Nucleus accumbens (tissue), 56 donors: ENCODE measurements at places on chromosomes 1 and 21.

GRCh38 chr1:188769181-188769580 lies 1708.5 kb downstream of the BRINP3 start:
- no peak for DNase-seq

DNA sequence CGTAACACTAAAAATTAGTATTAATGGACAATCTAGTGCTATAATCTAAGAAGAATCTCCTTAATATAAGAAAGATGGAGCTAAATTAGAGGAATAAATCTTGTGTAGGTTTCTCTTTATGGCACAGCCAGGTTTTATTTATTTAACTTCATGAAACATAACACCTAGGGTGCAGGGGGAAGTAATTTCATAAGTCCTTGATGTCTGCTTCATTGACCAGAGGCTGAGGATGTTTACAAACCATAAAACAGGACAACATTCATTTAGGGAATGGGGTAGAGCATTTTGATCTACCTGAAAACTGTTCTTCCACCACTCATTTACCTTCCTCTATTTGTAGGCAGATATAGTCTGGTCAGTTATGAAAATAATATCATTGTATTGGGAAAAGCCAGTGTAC lies 95.5 kb downstream of the NGF start:
- DNase-seq = no peak

GRCh38 chr1:19009126-19009881 lies 52.8 kb upstream of the IFFO2 start:
- DNase-seq = no peak

GRCh38 chr1:205199090-205199930 lies 12.2 kb downstream of the DSTYK start:
- DNase-seq = no peak

GRCh38 chr1:154006136-154006535 lies 15.6 kb downstream of the RPS27 start:
- no peak for DNase-seq

- DNase-seq = no peak
Observed at GRCh38 chr1:109935451-109935900, 24.8 kb downstream of the CSF1 start.

DNA sequence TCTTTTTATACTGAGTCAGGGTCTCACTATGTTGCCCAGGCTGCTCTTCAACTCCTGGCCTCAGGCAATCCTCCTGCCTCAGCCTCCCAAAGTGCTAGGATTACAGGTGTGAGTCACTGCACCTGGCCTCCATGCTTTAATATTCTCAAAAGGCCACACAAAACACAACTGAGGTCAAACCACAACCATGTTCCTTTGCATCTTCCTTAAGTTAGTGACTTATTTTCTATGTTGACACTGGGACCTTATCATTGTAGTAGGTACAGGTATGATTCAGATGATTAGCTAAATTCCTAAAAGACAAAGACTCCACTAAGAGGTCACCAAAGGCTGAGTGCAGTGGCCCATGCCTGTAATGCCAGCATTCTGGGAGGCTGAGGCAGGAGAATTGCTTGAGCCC lies 131.9 kb upstream of the ATP1B1 start:
- DNase-seq = no peak
